ENCODE measurements at places on chromosomes 13 and 19.

GRCh38 chr13:86684402-86684801 is 885.2 kb upstream of the SLITRK6 start:
- no peak for DNase-seq

DNA sequence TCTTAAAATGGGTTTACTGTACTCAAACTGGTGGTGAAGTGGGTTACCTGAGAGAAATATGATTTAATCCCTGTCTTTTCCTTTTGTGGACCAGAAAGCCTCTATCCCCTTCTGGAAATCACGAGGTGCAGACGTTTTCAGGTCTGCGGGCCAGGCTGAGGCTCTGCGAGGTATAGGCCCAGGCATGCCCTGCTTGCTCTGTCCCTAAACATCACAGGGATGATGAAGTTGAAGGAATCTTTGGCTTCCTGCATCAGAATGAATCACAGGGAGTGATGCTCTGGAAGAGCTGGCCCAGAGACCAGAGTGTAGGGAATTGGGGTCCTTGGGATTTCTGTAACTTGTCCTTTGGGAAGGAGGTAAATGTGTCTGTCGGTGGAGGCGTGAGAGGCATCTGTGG is 18.4 kb upstream of the CHST8 start:
- no peak for DNase-seq

DNA sequence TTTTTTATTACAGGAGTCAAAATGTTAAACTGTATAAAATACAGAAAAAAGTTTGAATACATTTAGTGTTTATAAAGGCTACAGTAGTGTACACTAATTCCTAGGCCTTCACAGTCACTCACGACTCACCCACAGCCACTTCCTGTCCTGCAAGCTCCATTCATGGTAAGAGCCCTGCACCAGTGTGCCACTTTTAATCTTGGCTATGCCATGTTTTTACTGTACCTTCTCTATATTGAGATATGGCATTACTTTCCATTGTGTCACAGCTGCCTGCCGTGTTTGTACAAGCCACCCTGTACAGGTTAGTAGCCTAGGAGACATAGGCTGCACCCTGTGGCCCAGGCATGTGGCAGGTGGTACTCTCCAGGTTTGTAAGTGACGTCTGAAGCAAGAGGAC is 32.1 kb downstream of the C1QTNF9 start:
- DNase-seq, result no peak

- no peak for DNase-seq
These were observed 5.3 kb upstream of the ACTN4 start for GRCh38 chr19:38642176-38642575.

DNA sequence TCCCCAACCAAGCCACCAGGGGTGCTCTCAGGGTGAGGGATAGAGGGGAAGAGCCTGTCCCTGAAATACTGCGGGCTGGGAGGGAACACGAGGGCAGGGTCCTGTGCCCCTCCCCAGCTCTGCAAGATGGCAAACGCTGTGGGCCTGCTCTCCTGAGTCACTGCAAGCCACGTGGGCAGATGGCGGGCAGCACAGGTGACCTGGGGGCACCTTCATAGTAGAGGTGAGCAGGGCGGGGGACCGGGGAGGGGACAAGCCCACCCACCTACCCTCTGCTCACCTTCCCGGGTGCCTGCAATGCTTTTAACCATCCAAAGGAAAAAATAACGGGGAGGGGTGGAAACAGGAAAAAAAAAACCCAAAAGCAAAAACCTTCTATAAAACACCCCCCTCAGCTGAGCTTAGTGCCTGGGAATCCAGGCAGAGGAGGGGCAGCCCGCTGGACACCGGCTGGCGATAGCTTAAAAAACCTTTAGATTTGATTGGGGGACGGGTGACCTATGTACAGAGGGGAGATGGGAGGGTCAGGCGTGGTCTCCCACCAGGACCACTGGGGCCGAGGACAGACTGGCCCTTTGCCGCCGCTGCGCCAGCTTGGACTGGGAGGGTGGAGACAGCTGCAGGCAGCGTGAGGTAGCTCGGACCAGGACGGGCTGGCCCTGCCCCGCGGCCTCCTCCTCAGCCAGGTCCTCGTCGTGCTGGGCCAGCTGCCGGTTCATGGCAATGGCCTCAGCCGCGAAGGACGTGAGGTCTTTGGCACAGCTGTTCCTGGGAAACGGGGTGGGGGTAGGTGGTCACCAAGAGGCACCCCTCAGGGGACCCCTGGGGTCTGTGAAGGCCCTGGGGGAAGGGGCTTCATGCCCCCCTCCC is 11.7 kb downstream of the MKNK2 start:
- DNase-seq, result no peak

GRCh38 chr13:33111414-33112110 is 95.3 kb downstream of the KL start:
- DNase-seq, result no peak

DNA sequence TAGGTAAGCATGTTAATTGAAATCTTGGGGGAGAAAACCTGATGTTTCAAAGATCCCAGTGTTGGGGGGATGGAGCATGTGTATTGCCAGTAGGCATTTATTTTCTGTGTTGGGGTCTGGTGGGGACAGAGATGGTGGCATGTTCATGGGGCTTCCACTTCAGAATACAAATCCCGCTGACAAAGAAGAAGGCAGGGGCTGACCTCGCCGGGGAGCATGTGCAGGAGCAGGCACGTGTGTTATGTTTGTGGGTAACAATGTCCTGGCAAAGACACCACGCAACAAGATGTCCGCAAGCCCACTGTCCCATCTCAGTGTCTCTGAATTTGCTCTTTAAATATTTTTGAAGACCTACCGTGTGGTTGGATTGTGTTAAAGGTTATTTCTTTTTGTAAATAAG is 164.5 kb downstream of the TEX29 start:
- no peak for DNase-seq

GRCh38 chr13:68551701-68552522 is 1321.8 kb upstream of the PCDH9 start:
- DNase-seq, result no peak

DNA sequence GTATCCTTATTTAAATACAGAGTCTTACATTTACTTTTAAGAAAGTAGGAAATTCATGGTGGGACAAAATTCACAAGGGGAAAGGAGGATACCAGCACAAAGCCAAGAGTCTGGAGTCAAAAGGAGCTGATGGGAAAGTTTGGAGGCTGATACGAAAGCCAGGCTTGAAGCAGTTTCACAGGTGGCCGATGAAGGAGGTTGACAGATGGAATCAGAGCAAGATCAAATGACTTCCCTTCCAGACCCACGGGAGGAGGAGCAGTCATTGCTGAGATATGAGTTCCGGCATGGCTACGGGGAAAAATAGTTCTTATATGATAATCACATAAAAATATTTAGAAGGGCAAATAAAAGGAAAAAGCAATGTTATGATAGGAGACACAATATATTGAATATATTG is 65.0 kb downstream of the DGKH start:
- DNase-seq, result no peak

DNA sequence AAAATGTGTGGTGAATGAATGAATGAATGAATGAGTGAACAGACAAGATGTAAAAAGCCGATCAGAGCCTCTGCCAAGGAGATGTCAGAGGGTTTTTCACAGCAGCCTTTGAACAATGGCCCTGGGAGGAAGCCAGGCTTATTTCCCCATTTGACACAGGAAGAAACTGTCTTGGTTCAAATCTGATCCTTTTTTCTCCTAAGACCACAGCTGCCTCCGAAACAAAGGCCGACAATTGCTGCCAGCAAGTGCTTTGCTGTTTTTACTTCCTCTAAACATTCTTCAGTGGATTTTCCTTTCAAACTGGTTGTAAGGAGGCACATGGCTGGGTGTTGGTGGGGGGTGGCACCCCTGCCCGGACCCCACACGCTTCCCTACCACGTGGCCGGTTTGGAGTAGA is 44.2 kb upstream of the HOMER3 start:
- no peak for DNase-seq

DNA sequence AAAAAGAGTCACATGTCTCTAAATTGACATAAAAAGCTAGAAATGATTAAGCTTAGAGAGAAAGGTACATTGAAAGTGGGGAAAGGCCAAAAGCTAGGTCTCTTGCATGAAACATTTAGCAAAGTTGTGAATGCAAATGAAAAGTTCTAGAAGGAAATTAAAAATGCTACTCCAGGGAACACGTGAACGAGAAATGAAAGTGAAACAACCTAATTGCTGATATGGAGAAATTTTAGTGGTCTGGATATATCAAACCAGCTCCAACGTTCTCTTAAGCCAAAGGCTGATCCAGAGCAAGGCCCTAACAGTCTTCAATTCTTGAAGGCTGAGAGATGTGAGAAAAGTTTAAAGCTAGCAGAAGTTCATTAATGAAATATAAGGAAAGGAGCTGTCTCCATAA is 419.8 kb downstream of the SLITRK6 start:
- DNase-seq, result no peak

GRCh38 chr13:73194310-73194709 is 135.5 kb downstream of the KLF5 start:
- no peak for DNase-seq

DNA sequence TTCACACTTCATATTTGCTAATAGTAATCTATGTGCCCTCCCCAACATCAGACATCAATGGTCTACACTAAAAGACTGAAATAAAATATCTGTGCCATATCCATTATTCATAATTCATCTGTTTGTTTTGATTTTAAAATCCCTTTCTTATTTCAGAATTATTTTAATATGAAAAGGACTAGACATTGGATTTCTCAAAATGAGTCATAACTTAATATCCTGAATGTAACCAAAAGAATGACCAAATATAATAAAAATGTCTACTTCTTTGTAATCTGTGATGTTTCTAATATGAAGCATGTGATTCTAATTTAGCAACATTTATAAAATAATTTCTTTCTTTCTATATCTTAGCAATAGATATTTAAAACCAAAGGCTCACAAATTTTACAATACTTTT is 64.9 kb downstream of the MZT1 start:
- DNase-seq, result no peak

GRCh38 chr19:54017261-54017660 is 25.8 kb downstream of the CACNG6 start:
- DNase-seq, result no peak

DNA sequence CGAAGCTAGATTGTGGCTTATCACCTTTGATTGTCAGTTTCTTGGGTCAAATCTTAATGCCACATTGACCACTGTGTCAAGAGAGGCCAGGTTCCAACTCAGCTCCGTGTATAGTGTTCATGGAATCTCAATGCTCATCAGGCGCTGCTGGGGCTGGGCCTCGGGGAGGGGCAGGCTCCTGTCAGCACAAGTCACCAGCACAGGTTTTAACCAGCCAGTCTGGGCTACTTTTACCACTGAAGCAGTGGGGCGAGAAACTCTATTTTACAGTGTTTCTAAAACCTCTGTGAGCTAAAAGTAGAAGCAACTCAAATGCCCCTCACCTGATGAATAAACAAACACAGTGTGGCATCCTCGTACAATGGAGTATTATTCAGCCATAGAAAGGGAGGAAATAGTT is 118.7 kb upstream of the GJB6 start:
- no peak for DNase-seq

DNA sequence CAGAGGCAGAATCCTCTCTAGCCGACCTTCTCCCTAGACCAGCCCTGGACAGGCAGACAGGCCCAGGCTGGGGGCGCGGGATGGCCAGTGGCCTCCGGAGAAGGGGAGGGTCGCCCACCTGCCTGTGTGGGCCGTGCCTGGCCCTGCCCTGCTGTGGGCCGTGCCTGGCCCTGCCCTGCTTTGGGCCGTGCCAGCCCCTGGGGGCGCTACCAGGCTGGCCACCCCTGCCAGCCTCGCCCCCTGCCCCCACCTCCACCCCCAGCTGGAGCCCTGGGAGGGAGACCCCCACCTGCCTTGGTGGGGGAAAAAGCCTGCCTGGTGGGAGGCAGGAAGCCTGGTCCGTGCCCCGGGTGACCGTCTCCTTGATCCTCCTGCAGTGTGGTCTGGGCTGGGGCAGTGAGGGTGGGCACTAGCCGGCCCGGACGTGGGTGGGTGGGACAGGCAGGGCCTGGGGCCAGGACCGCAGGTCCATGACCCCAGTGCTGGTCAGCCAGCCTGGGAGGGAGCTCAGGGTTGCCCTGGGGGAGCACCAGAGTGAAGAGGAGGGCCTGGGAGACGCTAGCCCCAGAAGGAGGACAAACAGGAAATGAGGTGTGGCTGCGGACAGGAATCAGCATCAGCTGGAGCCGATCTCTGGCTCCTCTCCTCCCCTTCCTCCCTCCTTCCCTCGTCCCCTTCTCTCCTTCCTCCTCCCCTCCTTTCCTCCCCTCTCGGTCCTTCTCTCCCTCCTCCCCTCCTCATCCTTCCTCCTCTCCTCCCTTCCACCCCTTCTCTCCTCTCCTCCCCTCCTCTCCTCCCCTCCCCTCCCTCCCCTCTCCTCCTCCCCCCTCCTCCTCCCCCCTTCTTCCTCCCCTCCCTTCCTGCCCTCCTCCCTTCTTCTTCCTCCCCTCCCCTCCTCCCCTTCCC is 5.1 kb upstream of the MKNK2 start:
- DNase-seq, result no peak

- DNase-seq, result peak; percentile 60
These were observed 21.1 kb upstream of the OR10H1 start for GRCh38 chr19:15836330-15837220.

DNA sequence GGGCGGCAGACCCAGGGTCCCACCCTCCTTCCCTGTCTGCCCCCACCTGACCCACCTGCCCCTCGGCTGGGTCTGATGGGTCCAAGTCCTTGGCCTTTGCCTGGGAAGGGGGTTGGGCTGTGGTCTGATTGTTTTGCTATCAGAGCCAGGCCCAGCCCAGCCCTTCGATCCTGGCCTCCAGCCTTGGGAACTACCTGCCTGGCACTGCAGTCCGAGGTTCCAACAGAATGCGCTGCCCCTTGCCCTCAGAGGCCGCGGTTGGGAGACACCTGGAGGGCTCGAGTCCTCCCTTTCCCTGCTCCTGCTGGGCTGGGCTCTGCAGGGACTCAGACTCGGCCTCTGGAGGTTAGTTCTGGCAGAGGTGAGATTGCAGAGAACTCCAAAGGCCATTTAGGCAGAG is 1.6 kb downstream of the CCL25 start:
- no peak for DNase-seq

DNA sequence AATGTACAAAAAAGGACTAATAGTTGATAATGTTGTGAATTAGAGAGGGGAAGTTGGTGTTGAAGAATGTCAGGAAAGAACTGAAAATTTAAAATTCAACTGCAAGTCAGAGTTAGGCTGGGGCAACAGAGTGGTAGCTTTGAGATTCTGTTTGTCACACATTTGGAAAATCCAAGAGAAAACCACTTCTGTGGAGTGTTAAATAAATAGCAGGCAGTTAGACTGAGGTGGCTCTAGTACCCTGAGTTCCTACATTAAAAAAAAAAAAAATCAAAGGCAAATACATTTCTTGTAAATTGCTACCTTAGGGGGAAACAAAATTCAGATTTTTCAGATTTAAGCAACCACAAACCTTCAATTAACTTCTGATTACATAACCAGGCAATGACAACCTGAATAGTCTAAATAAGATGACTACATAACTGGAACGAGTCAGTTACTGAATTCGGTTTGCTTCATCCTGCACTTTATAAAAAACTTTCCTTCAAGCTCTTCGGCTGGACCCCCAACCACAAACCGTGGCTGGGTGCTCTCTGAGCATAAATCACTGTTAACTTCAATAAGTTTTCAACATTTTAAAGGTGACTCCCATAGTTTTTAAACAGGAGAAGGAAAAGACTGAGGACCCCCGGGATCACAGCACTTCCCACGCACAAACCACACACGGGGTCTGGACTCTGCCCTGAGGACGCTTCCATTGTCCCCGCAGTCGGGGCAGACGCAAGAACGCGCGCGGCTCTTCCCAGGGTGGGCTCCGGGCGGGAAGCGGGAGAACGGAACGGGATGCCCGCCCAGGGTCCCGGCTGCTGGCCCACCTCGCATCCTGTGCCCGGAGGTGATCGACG is 725 bp downstream of the ZNF682 start:
- no peak for DNase-seq
